ENCODE measurements at places on chromosomes 5 and 9.

DNA sequence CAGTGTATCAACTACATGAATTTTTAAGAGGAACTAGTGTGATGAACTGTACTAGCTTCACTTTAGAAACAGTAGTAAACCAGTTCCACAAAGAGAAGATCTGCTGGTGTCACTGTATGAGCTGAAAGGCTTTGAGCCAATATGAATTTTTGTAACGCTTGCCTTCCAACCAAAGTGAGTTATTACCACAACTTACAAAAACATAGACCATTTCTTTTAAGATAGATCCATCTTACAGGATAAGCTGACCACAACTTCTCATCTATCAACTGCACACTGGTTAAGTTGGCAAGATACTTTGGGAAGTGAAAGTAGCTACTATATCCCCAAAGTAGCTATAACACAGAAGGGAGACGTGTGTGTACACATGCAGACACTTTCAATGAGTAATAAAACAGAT lies 849.6 kb upstream of the DMAC1 start:
- DNase-seq, result peak; percentile 38

DNA sequence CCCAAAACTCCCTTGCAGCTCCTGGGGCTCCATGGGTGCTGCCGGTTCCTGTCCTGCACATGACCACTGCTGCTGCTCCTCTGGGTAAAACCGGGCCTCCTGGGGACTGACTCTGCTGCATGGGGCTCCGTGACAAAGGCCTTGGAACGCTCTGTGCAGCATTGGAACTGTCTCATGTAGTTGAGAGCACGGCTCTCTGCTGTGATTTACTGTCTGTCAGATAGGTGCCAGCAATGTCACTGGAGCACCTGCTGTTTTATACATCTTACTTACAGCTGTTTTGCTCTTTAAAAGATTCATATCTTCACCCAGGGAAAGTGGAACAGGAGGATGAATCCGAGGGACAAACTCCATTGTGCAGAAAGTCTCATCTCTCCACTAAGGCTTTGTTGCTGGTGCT lies 138.1 kb downstream of the YIPF5 start:
- DNase-seq, result no peak

- DNase-seq, result no peak
Observed at GRCh38 chr9:116585204-116585603, 101.9 kb upstream of the TRIM32 start.

- DNase-seq, result no peak
Observed at GRCh38 chr5:180464603-180464970, 29.6 kb upstream of the CNOT6 start.

DNA sequence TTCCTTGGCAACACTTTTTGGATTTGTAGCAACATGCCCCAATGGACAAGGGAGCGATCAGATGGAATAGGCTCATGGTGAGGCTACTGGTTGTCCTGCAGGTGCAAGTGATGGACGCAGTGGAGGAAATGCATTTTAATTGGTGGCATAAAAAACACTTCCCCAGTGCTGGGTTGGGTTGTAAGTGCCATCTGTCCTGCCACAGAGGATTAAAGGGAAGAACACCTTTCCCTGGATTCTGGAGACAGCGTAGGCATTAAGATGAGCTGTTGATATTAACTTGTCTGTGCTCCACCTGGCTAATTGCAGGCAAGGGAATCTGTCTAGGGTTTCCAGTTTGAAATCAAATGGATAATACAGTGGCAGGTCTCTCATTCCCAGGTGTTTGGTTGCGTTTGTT lies 173.4 kb downstream of the ZNF462 start:
- no peak for DNase-seq

- no peak for DNase-seq
Observed at GRCh38 chr5:179472641-179473040, 77.7 kb upstream of the RUFY1 start.

DNA sequence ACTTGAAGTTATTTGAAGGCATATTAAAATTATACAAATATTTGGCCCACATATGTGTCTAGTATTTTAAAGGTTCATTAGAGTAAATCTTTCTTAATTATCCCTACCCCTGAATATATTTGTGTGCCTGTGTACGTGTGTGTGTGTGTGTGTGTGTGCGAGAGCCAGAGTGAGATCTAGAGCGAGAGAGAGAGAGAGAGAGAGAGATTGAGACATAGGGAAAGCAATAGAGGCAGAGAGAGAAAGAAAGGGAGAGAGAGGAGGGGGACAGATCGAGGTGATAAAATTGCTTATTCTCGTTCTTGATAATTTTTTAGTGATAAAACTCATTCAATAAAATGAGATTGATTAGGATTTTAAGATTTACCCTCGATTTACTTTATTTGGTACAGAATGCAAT lies 47.4 kb downstream of the ADAMTS19 start:
- no peak for DNase-seq

DNA sequence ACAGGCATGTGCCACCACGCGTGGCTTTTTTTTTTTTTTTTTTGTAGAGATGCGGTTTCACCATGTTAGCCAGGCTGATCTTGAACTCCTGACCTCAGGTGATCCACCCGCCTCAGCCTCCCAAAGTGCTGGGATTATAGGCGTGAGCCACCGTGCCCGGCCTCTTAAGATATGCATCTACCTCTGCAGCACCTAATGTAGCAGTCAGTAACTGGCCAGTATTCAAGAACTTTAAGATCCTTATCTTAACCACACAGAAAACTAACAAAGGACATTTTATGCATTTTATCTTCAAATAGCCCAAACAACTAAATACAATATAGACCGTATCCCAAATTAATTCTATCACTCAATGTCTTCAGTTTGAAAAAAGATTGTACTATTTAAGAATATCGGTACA lies 618.7 kb downstream of the TLE1 start:
- no peak for DNase-seq

GRCh38 chr5:16880547-16880946 lies 55.5 kb downstream of the MYO10 start:
- DNase-seq, result no peak

DNA sequence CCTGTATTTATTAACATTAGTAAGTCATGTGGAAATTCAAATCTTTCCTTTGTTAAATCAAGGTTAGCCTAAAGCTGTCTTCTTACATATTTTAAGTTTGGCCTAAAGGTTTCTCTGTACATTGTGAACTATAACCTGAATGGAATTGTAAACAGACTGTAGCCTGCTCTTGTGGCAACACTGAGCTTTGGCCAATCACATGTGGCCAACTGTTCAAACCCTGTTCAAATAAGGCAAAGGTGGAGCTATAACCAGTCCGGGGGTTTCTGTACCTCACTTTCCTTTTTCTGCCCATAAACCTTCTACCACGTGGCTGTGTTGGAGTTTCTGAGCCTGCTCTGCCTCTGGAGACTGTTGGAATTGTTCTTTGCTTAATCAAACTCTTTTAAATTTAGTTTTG lies 3.3 kb upstream of the HAPLN1 start:
- no peak for DNase-seq

GRCh38 chr5:102792705-102793104 lies 37.6 kb downstream of the PAM start:
- DNase-seq, result peak; percentile 25

DNA sequence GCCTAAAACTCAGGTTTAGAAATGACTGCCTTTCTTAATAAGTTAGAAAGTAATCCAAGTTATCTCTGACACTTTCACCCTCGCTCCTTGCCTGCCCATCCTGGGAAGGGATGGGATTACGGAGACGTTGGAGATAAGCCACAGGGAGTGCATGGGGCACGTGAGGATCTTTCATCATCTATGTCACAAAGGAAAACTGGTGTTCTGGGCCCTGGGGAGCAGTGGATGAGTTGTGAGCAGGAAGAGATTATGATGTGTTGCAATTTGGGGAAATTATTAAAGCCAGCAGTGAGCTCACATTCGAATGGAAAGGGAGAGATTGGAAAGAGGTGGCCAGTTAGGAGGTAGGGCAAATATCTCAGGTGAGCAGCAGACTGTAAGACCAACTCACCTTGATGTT lies 12.8 kb downstream of the AFAP1L1 start:
- DNase-seq, result peak; percentile 51

- no peak for DNase-seq
Observed at GRCh38 chr5:82396396-82396795, 118.2 kb upstream of the RPS23 start.

DNA sequence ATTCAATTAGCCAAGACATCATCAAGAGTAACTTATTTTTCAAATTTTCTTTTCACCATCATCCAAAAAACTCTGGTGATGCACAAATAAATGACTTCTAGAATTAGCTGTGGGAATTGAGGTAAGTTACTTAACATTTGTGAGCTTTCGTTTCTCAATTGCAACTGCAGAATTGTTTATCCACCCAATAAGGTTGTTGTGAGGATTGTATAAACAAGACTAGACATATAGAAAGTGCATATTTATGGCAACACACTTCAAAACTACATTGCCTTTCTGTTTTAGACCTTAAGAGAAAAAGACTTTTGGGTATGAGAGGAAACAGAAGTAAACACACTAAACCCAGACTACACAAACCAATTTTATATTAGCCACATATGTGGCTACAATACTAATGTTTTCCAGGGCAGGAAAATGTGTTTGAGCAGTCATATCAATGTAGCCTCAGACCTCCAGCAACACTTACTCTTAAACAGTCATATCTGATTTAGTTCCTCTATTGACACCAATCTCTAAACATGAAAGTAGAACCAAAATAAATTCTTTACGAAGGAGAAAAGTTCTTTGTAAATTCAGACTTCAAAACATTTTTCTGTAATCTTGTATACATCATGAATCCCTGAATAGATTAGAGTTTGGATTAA lies 488.0 kb upstream of the CYLC2 start:
- no peak for DNase-seq

DNA sequence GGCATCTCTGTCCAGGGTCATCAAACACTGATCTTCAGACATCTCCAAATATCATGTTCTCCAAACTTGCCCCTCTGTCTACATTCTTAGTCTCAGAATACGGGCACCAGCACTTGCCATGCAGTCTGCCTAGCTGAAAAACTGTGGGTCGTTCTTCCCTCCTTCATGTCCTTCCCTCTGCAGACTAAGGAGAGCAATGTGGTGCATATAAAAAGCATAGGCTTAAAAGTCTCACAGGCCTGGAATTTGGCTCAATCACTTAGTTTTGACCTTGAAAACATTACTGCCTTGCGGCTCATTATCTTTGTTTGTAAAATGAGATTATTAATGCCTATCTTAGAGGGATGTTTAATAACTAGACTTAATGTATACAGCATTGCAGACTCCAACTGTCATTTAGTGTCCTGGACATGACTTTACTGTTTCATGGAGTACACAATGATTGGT lies 362.8 kb downstream of the NPR3 start:
- no peak for DNase-seq

GRCh38 chr9:78144008-78144381 lies 91.9 kb upstream of the CEP78 start:
- no peak for DNase-seq

DNA sequence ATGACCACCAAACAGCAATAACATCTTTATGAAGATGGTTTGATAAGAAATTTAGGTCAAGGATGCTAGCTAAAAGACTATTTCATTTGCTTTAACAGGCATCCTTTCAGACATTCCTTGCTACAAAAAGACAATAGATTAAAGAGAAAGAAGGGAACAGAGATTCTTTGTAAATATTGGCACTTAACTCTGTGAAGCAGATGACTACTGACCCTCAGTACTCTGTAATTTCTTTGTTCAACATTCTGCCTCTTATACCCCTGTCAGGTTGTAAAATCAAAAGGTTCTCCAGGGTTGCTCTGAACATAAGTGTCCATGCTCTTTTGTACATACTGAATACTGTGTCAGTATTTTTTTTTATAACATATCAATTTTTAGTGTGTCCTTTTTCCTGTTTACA lies 610.6 kb upstream of the GRAMD2B start:
- no peak for DNase-seq

DNA sequence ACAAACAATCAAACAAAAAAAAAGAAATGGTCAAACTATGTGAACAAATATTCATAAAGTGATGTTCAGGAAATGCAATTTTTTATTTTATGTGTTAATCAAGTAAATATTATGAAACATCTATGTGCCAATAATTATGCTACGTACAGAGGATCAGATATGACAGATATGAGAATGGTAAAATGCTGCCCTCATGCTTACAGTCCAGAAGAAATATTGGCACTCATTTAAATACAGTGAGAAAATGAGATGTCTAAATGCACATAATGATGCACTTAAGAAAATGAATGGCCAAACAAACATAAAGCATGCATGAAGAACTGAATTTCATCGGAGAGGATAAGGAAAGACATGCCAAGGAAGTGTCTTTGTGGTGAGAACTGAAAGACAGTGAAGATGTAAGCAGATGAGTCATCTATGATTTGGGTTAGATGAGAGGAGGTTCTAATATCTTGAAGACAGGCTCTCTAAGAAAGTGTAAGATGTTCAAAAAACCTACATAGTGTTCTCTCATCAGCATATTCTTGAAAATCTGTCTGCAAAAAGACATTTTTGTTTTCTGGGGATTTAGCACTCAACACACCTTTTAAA lies 1231.1 kb upstream of the ACO1 start:
- DNase-seq, result no peak

GRCh38 chr9:87285183-87285850 lies 212.3 kb upstream of the DAPK1 start:
- no peak for DNase-seq

GRCh38 chr5:30100148-30100713 lies 1093.3 kb upstream of the CDH6 start:
- no peak for DNase-seq

- DNase-seq, result no peak
Observed at GRCh38 chr5:85663708-85664031, 954.1 kb upstream of the COX7C start.

GRCh38 chr9:75870450-75870849 lies 20.0 kb upstream of the PCSK5 start:
- no peak for DNase-seq

DNA sequence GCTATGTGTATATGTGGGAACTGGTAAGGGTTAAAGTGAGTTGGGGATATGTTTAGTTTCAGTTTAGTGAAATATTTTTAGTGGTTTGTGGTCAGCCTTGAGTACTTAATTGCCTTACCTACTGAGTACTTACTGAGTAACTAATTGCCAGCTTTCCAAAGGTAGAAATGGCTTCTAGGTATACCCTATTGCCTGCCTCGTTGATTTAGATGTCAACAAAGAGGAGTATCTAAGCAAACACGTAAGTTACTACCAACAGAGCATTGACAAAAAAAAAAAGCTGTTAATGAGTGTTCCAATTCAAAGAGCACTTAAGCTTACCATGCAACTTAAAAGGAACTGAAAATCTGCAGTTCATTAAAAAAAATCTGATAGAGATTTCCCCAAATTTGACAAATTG lies 8.8 kb downstream of the ATP10B start:
- no peak for DNase-seq

- peak; percentile 31 for DNase-seq
Observed at GRCh38 chr9:38432922-38433510, 8.8 kb upstream of the IGFBPL1 start.
